ENCODE measurements at places on chromosomes 4 and X.

DNA sequence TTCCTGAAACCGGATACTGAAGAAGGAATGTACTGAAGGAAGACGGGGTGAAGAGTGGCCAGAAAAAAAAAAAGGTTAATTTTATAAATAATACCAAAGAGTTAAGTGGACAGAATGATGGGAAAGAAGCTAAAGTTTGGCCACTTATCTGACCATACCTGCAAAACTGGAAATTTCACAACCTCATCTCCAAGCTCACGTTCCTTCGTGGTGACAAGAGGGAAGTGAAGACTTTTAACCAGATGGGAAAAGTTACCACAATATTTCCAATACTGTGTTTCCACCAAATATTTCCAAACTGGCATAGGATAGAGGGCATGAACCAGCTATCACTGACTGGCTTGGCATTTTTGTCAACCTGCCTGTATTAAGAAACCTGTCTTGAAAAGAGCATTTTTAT is 56.4 kb downstream of the MAML3 start:
- no peak for DNase-seq

DNA sequence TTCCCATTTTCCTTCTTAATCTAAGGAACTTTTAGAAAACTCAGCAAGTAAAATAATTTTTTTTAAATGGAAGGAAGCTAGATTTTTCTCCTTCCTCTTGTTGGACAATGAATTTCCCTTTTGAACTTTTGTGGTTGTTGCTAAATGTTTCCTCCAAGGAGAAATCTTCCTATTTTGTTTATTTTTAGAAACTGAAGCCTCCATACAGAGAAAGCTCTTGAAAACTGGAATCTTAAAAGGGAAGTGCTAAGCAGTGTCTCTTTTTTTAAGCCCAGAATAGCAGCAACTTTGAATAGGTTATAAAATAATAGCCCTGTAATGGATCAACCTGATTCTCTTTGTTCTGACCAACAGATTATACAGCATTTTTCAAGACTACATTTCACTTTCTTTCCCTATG is 15.1 kb upstream of the DCLK2 start:
- no peak for DNase-seq

DNA sequence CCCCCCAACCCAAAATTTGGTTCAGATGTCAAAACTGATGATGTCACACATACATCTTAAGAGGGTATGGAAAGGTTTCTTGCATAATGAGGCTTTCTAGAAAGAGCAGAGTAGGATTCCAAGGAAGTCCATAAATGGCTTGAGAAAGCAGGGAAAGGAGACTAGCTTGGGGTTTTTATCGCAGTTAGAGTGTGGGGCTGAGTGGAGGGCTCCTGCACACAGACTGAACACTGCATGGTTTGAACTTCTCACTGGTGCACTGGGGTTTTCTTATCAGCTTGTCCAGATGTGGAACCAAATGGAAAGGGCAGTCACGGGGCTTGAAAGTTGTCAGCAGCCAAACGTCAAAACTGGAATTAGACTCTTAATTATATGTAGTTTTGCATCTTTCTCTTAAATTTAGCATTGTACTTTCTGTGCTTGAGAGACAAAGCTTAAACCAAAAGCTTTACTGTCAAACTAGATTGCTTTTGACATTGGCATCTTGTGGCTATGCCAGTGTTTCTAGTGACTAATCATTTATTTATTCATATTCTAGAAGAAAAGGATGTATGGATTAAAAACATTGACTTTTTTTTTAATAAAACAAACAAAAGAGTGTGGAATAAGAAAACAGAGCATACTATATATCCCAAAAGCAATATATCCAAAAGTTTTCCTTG is 78.3 kb upstream of the STIM2 start:
- no peak for DNase-seq

DNA sequence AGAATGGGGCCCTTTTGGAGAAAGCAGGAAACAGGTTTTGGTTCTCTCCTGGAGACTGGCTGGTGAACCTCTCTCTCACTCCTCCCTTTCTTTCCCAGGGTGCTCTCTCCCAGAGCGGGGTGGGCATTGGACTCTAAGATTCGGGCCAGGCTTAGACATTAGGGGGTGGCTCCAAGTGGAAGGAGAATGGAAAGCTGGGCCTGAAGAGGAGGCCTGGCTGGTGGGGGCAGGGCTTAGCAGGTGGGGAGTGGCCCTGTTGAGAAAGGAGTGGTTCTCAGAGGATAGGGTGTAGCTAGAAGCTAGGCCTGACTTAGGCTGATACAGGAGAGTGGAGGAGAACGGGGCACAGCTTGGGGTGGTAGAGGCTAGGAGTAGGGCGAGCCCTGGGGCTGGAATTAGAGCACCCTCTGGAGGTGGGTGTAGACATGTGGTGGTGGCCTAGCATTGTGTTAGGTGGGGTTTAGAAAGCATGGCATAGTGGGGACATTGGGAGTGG is 5.7 kb downstream of the PLP2 start:
- DNase-seq, result no peak

- DNase-seq, result no peak
Measured at GRCh38 chrX:153966283-153966688, 5.3 kb downstream of the HCFC1 start.

GRCh38 chr4:117771647-117772337 is 262.5 kb upstream of the NDST3 start:
- DNase-seq, result no peak

DNA sequence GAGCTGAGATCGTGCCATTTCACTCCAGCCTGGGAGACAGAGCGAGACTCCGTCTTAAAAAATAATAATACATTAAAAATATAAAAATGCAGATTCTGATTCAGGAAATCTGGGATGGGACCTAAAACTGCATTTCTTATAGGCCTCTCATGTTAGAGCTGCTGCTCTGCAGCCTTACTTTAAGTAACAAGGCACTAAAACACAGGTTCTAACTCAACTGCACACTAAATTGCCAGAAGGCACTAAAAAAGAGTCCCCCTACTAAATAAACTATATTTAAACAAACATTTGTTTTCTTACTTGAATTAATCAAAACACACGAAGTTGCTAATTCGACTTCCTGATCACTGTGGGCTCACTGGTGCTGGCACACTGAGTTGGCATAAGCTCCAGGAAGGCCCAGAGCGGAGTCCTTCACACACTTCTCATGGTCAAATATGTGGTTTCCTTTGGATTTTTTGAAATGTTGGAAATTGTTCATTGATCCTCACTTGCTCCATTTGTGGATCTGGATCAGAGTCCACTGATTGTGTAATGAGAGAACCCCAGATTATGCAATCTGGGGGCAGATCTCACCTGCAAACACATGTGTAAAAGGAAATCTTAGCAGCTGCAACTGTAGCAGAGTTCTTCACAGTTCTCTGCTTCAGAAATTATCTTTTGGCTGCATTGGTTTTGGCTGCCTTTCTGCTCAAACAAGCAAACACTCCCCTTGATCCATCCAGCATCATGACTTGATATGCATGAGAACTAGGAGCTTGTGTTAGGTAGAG is 59.3 kb downstream of the AFF1 start:
- DNase-seq, result no peak

- no peak for DNase-seq
Measured at GRCh38 chr4:13944095-13944511, 316.6 kb upstream of the BOD1L1 start.

- no peak for DNase-seq
Measured at GRCh38 chr4:81255524-81255923, 40.5 kb upstream of the PRKG2 start.

GRCh38 chr4:120865985-120866384 is 56.5 kb downstream of the PRDM5 start:
- no peak for DNase-seq

DNA sequence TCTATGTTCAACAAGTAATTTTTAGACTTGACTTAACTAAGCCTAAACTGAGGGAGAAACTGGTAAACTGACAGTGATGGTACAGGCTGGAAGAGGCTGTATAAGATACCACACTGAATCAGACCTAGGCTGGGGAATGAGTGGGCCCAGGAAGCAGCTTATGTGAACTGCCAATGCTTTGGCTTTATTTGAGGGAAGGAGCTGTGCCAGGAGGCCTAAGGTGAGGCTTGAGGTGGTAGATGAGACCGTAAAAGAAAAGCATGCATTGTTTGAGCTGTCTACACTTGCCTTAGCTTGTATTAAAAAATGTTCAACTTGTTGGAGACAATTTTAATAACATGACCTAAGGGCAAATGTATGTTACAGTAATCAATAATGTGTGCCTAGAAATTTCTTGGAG is 96.2 kb downstream of the RS1 start:
- no peak for DNase-seq
